Epithelial cell of esophagus (primary cell): ENCODE measurements at places on chromosomes 11 and 22.

GRCh38 chr11:15053191-15053685 lies 20.2 kb upstream of the CALCB start:
- DNase-seq = peak; percentile 96

DNA sequence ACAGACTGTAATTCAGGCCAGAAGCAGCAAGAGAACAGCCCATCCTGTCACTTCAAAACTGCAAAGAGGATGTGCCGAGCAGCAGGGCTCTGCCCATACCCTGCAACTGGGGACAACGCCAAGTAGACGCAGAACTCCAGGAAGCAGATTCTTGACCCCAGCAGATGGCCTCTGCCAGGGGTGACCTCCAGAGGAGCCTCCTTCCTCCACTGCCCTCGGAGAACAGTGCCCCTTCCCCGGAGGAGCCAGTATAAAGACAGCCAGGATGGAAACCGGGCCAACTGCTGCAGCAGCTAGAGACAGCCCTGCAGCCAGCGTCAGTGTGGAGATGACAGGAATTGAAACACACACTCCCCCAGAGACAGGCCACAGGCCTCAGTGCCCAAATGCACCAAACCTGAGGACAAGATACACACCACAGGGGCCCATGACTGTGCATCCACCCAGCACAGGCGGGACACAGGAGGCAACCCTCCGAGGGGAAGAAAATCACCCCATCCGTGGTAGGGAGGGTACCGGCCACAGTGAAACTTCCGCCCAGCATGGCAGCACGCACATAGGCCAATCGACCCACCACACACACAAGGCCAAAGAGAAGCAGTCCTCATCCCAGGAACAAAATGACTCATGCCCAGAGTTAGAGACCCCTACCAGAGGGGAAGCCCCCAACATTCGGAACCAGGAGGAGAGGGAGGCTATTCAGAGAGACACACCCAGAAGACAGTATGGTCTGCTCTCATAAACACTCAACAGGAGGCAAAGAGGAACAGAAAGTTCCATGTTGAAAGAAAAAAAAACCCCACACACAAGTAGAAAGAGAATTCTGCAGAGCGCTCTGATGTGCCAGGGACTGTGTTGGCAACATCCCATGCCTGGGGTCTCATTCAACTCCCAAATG lies 5.6 kb downstream of the AHNAK start:
- no peak for DNase-seq

DNA sequence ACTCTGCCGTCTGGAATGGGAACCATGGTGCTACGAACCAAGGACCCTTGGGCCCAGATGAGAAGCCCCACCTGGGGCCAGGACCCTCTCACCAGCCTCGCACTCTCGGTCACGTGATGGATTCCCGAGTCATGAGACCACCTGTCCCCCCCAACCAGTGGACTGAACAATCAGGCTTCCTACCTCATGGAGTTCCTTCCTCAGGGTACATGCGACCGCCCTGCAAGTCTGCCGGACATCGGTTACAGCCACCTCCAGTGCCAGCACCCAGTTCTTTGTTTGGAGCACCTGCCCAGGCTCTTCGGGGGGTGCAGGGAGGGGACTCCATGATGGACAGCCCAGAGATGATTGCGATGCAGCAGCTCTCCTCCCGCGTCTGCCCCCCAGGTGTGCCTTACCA lies 20.8 kb upstream of the SLC25A18 start:
- no peak for DNase-seq

DNA sequence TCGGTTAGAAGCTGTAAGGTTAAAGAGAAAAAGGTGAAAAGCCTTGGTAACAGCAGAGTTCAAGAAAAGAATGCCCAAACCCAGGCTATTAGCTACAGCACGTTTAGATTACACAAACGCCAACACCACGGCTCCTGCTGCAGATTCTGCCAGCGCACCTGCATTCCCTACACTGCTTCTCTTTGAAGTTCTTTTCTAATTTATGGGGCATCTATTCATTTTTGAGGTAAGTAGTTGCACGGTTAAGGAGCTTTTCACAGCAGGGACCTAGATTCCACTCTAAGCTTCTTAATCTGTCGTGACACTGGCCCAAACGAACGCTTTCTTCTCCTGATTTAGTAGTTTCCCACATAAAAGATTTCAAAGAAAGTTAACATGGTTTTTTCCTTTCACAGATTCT lies 38.0 kb upstream of the CHKA start:
- DNase-seq = no peak

GRCh38 chr22:49525801-49526535 lies 301.7 kb downstream of the BRD1 start:
- no peak for DNase-seq

DNA sequence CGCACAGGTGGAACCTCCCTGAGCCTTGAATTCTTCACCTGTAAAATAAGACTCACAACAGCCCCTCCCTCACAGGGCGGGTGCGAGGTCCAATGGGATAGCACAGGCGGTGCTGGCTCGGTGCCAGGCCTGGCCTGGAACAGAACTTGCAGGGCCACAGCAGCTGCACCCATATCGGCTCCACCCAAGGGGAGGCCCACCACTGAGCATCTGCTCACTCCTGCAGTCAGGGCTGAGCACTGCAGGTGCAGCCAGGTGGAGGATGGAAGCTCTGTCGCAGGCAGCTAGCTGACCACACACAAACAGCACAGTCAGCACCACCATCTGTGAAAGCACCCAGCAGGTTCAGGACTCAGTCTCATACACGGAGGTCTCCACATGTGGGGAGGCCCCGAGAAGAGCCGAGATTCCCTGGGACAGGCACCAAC lies 19.6 kb downstream of the VPS37C start:
- no peak for DNase-seq

DNA sequence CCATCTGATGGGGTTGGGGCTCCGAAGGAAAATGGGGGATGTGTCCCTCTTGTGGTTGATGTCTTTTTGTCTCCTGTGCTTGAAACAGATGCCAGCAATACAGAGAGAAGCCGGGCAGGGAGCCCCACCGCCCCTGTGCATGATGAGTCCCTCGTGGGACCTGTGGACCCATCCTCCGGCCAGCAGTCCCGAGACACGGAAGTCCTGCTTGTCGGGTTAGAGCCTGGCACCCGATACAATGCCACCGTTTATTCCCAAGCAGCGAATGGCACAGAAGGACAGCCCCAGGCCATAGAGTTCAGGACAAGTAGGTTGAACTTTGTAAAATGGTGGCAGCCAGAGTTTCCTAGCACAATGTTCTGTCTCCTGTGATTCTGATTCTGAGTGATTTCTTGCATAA lies 91.7 kb upstream of the OR4B1 start:
- no peak for DNase-seq

GRCh38 chr11:123392431-123392830 lies 37.6 kb upstream of the GRAMD1B start:
- DNase-seq = no peak

- DNase-seq = no peak
These were observed 5.3 kb upstream of the BRSK2 start for GRCh38 chr11:1384199-1384970.

DNA sequence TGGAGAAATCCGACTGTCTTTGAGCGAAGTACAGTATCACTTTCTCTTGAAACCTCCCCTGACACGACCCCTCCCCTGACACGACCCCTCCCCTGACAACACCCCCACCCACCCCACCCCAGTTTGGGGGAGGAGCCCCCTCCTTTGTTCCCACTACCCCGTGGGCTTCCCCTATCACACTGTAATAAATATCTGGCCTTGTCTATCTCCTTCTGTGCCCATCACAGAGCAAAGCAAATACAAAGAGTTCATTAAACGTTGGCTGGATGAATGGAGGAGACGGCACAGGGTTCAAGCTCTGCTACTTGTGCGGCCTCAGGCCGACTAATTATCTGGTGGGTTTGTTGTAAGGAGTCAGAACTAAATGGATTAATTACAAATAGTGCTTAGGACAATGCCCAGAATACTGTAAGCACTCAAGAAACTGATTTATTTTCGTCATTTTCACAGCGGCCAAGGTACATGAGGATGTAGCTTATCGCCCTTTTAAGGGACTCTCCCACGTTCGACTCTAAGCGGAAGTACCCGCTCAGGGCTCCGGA lies 628 bp upstream of the GGA1 start:
- no peak for DNase-seq
